ENCODE measurements at places on chromosomes 12 and 14. TPM values are rescaled to one million over a fixed set of nuclear protein-coding genes. Genes with fewer than 3 reads are reported as not detected.

Gene ADAMTS20
- polyA plus RNA-seq: 0.20 TPM

DNA sequence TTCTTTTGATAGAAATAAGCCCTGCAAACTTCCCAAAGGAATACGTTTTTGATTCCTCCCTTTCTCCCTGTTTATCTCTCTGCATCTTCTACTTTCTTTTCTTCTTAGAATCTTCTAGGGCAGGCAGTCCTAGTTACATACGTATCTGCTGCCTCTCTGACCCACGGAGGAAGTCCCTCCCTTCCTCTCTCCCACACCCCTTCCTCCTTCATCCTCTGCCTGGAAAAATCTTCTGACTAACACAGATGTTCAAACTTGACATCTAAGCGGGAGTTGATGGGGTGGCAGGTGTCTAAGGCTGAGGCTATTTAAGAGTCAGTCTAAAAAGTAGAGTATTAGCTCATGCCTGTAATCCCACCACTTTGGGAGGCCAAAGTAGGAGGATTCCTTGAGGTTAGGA is 88.6 kb downstream of the MAP1LC3B2 start:
- no peak for DNase-seq

- no peak for DNase-seq
Observed at GRCh38 chr14:47826809-47827208, 151.4 kb upstream of the MDGA2 start.

Gene HOXC11
- 9.3 TPM for polyA plus RNA-seq

Gene HPD
- 0.11 TPM for polyA plus RNA-seq

DNA sequence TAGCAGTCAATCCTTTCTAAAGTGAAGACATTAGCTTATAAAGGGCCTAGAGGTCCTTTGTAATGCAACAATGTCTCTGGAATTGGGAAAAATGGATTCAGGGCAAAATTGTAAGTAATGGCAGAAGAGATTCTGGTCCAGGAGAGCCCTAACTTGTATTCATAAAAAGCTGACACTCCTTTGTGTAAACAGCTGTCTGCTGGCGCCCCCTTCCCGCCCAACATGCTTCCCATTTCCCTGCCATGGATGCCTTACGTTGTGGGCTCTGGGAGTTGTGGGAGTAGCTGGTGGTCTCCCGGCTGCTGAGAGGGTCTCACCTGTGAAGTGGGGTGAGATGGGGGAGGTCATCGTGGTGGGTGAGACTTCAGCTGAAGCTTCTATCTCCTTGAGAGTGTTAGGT is 2.3 kb downstream of the ACRBP start:
- peak; percentile 75 for DNase-seq

DNA sequence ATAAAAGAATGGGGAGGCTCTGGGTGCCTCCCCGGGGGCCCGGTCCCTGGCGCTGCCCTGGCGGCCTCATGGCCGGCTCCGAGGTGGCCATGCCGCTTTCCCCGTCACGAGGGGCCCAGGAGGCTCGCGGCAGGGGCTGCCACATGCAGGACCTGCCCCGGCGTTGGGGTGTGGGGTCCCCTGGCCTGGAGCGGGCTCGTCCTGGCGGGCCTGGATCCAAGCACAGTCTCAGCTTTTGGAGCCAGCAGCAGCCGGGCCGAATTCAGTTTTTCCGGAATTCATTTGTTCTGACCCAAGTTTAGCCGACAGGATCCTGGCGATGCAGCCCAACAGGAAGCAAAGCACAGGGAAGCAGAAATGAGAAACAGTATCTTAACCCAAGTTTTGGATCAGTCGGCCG is 26.4 kb upstream of the AEBP2 start:
- DNase-seq: peak; percentile 73

Gene PDZRN4
- 3.1 TPM for polyA plus RNA-seq

Gene A2M
- 308 TPM for polyA plus RNA-seq

Gene PSME1
- 112 TPM for polyA plus RNA-seq

Gene SIX6
- 0.07 TPM for polyA plus RNA-seq

GRCh38 chr12:128819293-128820144 is 4.2 kb downstream of the SLC15A4 start:
- DNase-seq: peak; percentile 46

DNA sequence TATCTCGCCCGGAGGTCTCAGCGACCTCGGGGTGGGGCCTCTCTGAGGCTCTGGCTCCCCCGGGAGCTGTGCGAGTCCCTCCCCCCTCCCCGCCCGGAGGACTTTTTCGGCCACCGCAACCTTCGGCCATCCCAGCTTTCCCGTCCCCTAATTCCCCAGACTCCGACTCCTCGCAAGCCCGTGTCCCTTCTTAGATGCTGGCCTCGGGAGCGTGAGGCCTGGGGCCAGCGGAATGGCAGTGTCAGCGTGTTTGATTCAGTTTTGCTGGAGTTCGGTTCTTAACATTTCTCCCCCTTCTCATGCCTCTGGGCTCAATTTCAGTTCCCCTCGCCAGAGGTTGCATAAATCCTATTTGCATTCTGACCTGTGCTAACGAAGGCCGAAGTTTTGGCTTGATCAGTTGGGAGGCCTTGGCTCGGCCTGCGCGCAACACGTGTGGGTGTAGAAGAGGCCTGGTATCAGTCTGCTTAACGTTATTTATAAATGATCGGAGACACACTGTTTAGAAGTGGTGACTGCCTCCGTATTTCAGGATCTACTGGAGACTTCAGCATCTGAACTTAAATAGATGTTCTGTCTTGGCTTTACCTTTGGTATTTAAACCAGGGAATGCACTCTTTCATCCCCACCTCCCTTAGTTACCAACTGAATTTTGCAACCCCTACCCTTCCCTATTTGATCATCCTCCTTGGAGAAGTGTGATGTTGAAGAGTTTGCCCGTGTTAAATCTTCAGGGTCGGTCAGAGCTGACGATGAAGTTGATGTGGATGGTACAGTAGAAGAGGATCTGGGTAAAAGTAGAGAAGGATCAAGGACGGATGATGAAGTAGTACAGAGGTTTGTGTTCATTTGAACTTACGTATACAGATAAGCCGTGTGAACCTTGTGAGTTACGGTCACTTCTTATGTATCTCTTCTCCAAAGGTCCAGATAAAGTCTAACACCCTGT is 851 bp downstream of the HSP90B1 start:
- peak; percentile 67 for DNase-seq

DNA sequence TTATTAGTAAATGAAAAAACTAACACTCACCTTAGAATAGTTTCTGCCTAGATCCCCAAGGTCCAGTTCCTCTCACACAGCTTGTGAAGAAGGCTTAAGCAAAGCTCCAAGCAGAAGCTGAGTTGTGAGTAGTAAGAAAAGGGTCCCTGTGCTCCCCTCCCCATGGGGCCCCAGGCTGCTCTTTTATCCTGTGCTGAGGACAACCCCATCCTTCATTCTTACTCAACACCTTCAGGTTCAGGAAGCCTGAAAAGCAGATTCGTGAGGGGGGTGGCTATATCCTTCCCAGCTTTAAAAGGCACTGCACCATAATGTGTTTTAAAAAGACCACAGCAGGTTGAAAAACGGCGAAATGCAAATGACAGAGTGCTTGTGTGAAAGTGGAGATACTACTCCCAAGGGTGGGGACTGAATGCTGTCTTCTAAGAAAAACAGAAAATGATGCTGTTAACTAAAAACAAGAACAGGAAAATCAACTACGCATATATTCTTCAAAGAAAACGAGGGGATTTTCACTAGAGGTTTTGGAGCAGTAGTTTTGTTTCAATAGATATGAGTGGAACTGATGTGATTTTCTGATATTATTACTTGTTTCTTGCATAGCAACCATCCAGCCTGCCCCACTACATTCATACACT is 182.7 kb downstream of the KTN1 start:
- no peak for DNase-seq

Gene LBHD2
- not detected for polyA plus RNA-seq

Gene PLEKHH1
- polyA plus RNA-seq: 0.70 TPM

All from muscle of leg (tissue), 16 donors.